ENCODE measurements at places on chromosomes 4 and X.
A peak's percentile ranks its signal among the peaks of the same experiment; 100 is the strongest.

DNA sequence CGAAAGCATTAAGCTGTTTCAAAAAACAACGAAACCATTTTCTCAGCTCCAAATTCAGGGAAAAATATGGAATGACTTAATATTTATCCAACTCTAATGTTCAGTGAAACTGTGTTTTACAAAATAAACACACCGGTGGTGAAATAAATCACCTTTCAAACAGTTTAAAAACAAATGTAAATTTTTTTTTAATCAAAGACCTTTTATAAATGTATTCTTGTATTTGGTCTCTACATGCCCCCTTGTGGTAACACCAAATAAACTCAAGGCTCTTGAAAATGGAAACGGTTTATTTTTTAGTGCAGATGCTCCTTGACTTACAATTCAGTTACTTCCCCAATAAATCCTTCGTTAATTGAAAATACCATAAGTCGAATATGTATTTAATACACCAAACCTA lies 45.8 kb upstream of the ITM2A start:
- DNase-seq = no peak

DNA sequence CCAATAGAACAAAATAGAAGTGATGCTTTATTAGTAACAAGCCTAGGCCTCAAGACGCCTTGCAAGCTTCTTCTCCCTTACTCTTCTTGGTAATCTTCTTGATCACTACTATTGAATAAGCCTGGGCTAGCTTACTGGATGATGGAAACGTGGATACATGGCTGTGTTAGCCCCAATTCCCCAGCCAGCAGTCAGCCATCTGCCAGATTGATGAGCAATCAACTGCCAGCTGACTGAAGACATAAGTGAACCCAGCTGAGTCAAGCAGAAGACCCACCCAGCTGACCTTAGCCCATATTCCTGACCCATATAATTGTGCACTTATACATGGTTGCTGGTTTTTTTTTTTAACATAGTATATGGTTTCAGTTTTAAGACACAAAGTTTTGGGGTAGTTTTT lies 130.4 kb downstream of the DHX15 start:
- no peak for DNase-seq

DNA sequence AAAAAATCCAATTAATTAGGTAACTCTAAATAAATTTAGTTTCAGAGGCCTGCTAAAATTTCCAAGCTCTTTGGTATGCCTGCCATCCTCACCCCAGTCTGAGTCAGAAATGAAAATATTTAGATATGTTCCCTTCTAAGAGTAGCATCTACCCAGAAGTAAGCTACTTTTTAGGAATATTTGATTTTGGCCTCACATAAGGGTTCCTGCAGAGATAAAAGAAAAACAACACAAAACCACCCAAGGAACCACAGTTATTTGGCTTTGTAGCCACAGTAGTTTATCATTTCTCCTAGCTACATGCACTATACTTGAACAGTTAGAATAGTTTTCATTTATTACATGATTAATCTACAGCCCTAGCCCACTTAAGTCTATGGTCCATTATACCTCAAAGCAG lies 192.6 kb upstream of the FAM241A start:
- DNase-seq = no peak

GRCh38 chr4:113905301-113905700 lies 74.1 kb downstream of the ARSJ start:
- DNase-seq = no peak

- DNase-seq = no peak
Measured at GRCh38 chr4:189200353-189200752, 740.3 kb upstream of the FRG1 start.

- DNase-seq = no peak
Measured at GRCh38 chr4:43049326-43049725, 156.8 kb downstream of the GRXCR1 start.

- DNase-seq = no peak
Measured at GRCh38 chrX:103586314-103586646, 965 bp downstream of the TCEAL4 start.

- DNase-seq = no peak
Measured at GRCh38 chrX:11282043-11282442, 11.2 kb upstream of the AMELX start.

GRCh38 chr4:47493238-47494123 lies 8.4 kb downstream of the ATP10D start:
- no peak for DNase-seq

GRCh38 chr4:98518559-98519267 lies 139.7 kb downstream of the TSPAN5 start:
- DNase-seq = no peak

- no peak for DNase-seq
Measured at GRCh38 chr4:24236120-24236519, 346.3 kb upstream of the PPARGC1A start.

- peak; percentile 5 for DNase-seq
Measured at GRCh38 chrX:101210630-101211029, 9.0 kb upstream of the DRP2 start.

All from NCI-H1694 (cell line).